ENCODE measurements at places on chromosomes 3 and 15. TPM values are rescaled to one million over a fixed set of nuclear protein-coding genes. Genes with fewer than 3 reads are reported as not detected.
A peak's percentile ranks its signal among the peaks of the same experiment; 100 is the strongest.

- H3K27me3 ChIP-seq, result peaks cover 3% of the 10 kb centered on the region
- no peaks in the 10 kb centered on the region for H3K36me3 ChIP-seq
- no peak overlapping the region for H3K4me3 ChIP-seq
- peaks cover 35% of the 10 kb centered on the region for H3K4me1 ChIP-seq
- H3K27ac ChIP-seq, result peak overlapping the region; percentile 85
- no peak for DNase-seq
Observed at GRCh38 chr3:65729555-65729954, 309.2 kb downstream of the MAGI1 start.

DNA sequence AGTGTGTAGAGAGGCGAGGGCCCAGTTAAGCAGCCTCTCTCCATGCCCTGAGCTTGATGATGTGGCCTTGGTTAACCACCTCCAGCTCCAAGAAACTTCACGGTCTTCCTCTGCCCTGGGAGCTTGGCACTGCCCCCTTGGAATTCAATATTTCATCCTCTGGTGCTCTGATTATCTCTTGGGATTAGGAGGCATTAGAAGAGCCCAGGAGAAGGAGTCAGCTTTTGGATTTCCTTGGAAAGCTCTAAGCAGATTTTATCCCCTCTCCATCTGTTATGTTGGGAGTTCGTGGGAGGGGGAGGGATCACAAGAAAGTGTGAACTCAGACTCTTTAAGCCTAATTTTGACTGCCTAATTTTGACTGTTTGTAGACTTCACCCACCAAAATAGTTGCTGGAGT is 132.7 kb upstream of the AGBL1 start:
- H3K4me3 ChIP-seq, result no peak overlapping the region
- no peak overlapping the region for H3K27ac ChIP-seq
- no peaks in the 10 kb centered on the region for H3K36me3 ChIP-seq
- no peak for DNase-seq
- no peaks in the 10 kb centered on the region for H3K4me1 ChIP-seq
- H3K27me3 ChIP-seq, result no peaks in the 10 kb centered on the region

- DNase-seq, result peak; percentile 80
- no peaks in the 10 kb centered on the region for H3K27me3 ChIP-seq
- no peak overlapping the region for H3K4me3 ChIP-seq
Observed at GRCh38 chr3:110198717-110199587, 861.6 kb upstream of the DPPA4 start.

GRCh38 chr3:185724761-185725160 is 100.1 kb downstream of the IGF2BP2 start:
- H3K4me3 ChIP-seq, result no peak overlapping the region
- H3K27me3 ChIP-seq, result no peaks in the 10 kb centered on the region
- peaks cover 67% of the 10 kb centered on the region for H3K4me1 ChIP-seq
- peaks cover 2% of the 10 kb centered on the region for H3K36me3 ChIP-seq

DNA sequence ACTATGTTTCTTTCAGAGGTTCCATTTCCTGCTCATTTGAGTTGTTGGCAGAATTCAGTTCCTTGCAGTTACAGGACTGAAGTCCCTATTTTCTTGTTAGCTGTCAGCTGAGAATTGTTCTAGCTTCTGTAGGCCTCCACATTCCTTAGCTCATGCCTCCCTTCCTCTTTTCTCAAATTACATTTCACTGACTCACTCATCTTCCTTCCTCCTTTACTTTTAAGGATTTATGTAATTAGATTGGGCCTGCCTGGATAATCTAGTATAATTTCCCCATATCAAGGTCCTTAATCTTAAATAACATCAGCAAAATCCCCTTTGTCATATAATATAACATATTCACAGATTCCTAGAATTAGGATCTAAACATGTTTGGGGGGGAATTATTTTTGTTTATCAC is 40.6 kb upstream of the RBMS3 start:
- no peak overlapping the region for H3K4me3 ChIP-seq
- H3K4me1 ChIP-seq, result peaks cover 13% of the 10 kb centered on the region
- no peak for DNase-seq

- peaks cover 9% of the 10 kb centered on the region for H3K27me3 ChIP-seq
- H3K27ac ChIP-seq, result no peak overlapping the region
- peaks cover 10% of the 10 kb centered on the region for H3K4me1 ChIP-seq
- peaks cover 1% of the 10 kb centered on the region for H3K36me3 ChIP-seq
- DNase-seq, result no peak
Observed at GRCh38 chr3:72679540-72680198, 168.6 kb downstream of the SHQ1 start.

DNA sequence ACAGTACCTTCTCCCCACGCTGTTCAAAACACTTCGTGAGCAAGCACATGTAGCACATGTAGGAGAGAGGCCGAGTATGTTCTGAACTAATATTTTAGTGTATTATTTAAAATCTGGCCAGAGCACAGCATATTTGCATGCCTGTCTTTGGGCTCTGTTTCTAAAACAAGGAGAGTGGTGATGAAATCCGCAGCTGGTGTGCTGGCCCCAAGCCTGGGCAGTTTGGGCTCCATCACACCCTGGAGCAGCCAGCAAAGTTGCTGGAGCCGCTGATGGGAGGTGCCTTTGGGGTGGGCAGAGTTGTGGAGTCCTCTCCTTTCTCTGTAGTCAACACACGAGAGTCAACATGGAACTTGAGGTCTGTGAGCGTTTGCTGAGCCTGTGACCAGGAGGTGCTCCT is 116.6 kb downstream of the SLCO3A1 start:
- no peaks in the 10 kb centered on the region for H3K36me3 ChIP-seq
- no peak overlapping the region for H3K4me3 ChIP-seq
- no peak for DNase-seq
- peaks cover 7% of the 10 kb centered on the region for H3K4me1 ChIP-seq
- H3K27me3 ChIP-seq, result peaks cover 2% of the 10 kb centered on the region
- no peak overlapping the region for H3K27ac ChIP-seq

- peaks cover 35% of the 10 kb centered on the region for H3K4me1 ChIP-seq
- H3K36me3 ChIP-seq, result no peaks in the 10 kb centered on the region
- H3K27me3 ChIP-seq, result no peaks in the 10 kb centered on the region
- no peak for DNase-seq
- peak overlapping the region; percentile 50 for H3K27ac ChIP-seq
Observed at GRCh38 chr3:143139762-143140161, 20.2 kb downstream of the CHST2 start.

- H3K36me3 ChIP-seq, result no peaks in the 10 kb centered on the region
- H3K27me3 ChIP-seq, result no peaks in the 10 kb centered on the region
- H3K4me1 ChIP-seq, result peaks cover 1% of the 10 kb centered on the region
- no peak for DNase-seq
- H3K4me3 ChIP-seq, result no peak overlapping the region
- no peak overlapping the region for H3K27ac ChIP-seq
Observed at GRCh38 chr3:82685761-82686160, 924.3 kb upstream of the GBE1 start.

GRCh38 chr3:44030285-44030684 is 211.4 kb upstream of the TOPAZ1 start:
- no peaks in the 10 kb centered on the region for H3K36me3 ChIP-seq
- H3K27ac ChIP-seq, result no peak overlapping the region
- no peaks in the 10 kb centered on the region for H3K27me3 ChIP-seq
- DNase-seq, result no peak
- no peak overlapping the region for H3K4me3 ChIP-seq

- no peak for DNase-seq
- H3K4me1 ChIP-seq, result peaks cover 20% of the 10 kb centered on the region
- H3K27ac ChIP-seq, result no peak overlapping the region
- no peaks in the 10 kb centered on the region for H3K36me3 ChIP-seq
- H3K4me3 ChIP-seq, result no peak overlapping the region
Observed at GRCh38 chr3:61679026-61679425, 117.7 kb downstream of the PTPRG start.

DNA sequence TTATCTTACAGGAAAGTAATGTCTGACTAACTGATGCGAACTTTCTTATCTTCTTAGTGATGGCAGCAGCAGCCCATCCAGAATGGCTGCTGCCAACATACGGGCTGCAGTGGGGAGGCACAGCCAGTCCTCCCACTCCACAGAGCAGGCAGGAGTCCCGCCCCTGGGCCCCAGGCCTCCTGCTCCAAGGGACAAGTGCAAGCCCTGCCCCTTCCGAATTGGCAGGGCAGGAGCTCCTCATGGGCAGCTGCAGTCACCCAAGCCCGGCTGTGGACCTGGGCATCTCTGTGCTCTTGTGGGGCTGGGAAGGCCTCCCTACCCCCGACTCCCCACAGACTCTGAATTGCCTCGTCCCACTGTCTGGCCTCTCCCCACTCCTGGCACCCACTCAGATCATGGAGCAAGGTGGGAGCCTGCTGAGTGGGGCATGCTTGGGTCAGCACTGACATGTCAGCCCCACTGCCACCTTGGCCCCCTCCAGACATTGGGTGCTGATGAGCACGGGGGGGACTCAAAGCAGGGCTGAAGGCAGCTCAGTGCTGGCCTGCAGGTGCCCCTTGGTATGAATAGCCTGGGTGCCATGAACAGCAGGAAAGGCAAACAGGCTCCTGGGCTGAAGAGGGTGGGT is 618.9 kb upstream of the KCNMB2 start:
- no peaks in the 10 kb centered on the region for H3K4me1 ChIP-seq
- no peak for DNase-seq

DNA sequence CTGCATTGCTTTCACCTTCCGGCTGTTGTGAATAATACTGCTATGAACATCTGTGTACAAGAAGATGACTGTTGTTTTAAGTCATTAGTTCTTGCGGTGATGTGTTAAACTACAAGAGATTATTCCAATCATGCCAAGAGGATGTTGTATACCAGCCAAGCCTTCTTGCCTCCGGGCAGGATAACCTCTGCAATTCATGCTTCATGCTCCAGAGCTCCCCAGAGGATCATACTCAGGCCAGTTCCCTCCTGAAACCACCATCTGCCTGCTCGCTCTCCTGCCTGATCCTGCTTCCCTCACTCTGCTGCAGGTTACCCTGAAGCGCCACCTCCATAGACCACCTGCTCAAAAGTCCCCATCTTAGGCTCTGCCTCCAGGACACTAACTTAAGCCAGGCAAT is 187.1 kb upstream of the PROK2 start:
- H3K27me3 ChIP-seq, result peaks cover 64% of the 10 kb centered on the region
- no peak overlapping the region for H3K27ac ChIP-seq
- H3K36me3 ChIP-seq, result no peaks in the 10 kb centered on the region

DNA sequence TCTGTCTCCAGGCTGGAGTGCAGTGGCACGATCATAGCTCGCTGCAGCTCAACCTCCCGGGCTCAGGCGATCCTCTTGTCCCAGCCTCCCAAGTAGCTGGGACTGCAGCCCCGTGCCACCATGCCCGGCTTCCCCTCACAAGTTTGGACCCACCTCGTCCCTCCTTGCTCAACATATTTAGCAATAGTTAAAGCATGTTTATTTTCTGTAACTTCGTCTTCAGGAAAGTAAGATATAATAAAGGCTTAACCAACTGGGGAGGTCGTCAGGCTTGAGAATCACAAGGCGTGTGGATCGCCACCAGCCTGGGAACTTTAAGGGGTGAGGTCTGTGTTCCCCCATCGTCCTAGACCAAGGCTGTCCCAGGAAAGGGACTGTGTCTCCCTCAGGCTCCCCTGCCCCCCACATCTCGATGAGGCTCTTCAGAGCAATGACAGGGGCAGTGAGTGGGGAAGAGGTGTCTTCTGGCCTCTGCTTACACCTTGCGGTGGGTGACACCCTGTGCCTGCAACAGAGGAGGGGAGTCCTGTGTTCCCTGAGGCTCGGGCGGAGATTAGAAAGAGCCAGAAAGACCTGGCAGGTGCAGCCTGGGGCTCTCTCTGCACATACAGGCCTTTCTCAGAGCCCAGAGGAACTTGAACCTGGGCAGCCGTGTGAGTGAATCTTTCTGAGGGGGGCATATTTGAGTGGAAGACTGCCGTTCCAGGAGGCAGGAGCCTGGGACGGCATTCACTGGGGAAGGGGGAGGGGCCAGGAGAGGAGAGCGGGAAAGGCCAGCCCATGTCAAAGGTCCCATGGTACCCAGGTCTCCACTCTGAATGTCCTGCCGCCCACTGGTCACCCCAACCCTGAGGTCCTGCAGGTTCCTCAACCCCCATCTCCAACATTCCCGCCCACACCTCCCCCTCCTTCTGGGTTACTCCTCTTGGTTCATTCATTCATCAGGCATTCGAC is 152.3 kb downstream of the SMAD6 start:
- no peak overlapping the region for H3K4me3 ChIP-seq
- H3K4me1 ChIP-seq, result peaks cover 44% of the 10 kb centered on the region
- H3K36me3 ChIP-seq, result no peaks in the 10 kb centered on the region
- peak; percentile 54 for DNase-seq
- no peak overlapping the region for H3K27ac ChIP-seq

GRCh38 chr3:8578282-8578681 is 66.3 kb downstream of the SSUH2 start:
- H3K36me3 ChIP-seq, result peaks cover 11% of the 10 kb centered on the region
- peaks cover 75% of the 10 kb centered on the region for H3K4me1 ChIP-seq
- no peak overlapping the region for H3K4me3 ChIP-seq
- peak overlapping the region; percentile 90 for H3K27ac ChIP-seq
- DNase-seq, result no peak

DNA sequence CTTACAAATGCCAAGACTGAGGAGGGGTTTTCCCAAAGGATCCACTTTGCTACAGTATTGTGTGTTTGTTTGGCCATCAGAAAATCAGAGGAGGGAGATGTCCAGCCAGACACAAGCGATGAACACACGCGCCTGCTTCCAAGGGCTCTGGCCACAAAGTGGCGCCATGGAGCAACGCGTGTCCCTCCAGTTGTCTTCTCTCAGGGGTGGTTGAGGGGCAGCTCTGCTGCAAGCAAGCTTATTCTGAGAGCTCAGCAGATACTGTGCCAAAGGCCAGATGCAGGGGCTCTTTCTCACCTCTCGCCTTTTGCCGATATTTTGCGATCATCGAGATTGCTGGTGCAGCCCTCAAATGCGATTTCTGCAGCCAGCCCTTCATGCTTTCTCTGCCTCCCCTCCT is 88.9 kb upstream of the OSBPL11 start:
- no peaks in the 10 kb centered on the region for H3K27me3 ChIP-seq
- no peak for DNase-seq
- no peak overlapping the region for H3K27ac ChIP-seq
- H3K4me3 ChIP-seq, result no peak overlapping the region
- no peaks in the 10 kb centered on the region for H3K36me3 ChIP-seq

DNA sequence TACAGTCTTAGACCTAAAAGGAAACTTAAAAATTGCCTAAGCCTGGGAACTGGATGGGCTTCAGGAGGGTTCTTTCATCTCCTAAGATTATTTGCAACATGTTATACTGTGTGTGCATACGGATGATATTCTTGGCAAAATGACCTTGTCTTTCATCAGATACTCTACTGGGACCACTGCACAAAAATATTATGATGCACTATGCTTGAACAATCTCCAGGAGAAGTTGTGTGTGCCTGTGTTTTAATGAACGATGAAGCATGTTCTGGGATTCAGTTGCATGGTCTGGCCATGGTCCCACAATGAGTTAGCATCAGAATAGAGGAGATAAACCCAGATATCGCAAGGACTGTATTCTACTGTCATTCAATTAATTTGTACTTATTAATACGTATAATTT is 68.7 kb downstream of the GAP43 start:
- no peaks in the 10 kb centered on the region for H3K27me3 ChIP-seq
- H3K4me1 ChIP-seq, result peaks cover 35% of the 10 kb centered on the region
- no peak overlapping the region for H3K4me3 ChIP-seq
- no peaks in the 10 kb centered on the region for H3K36me3 ChIP-seq

The RFC4 gene
- 17.2 TPM for total RNA-seq

The HIGD1A gene
- 66.1 TPM for total RNA-seq

The ALAS1 gene
- total RNA-seq, result 36.2 TPM

The PSTPIP1 gene
- total RNA-seq, result not detected

The SHQ1 gene
- total RNA-seq, result 18.0 TPM

The ZNF639 gene
- 31.2 TPM for total RNA-seq

The TUSC7 gene
- not detected for total RNA-seq

The IL17RB gene
- total RNA-seq, result 0.24 TPM

The RPP25 gene
- 19.8 TPM for total RNA-seq

The GOLGA8J gene
- not detected for total RNA-seq

The CELF6 gene
- total RNA-seq, result 0.65 TPM

The CASR gene
- not detected for total RNA-seq

The CYP8B1 gene
- not detected for total RNA-seq

Measured in osteocyte (in vitro differentiated cells).